SK-N-SH (cell line): ENCODE measurements at places on chromosomes 5 and 9. TPM values are rescaled to one million over a fixed set of nuclear protein-coding genes. Genes with fewer than 3 reads are reported as not detected.

GRCh38 chr5:72144762-72145161, 37.5 kb downstream of the MAP1B start:
- H3K4me3 ChIP-seq: no peak overlapping the region
- no peak for DNase-seq
- H3K27ac ChIP-seq: peak overlapping the region; percentile 41
- H3K27me3 ChIP-seq: no peaks in the 10 kb centered on the region

Gene ERP44
- polyA plus RNA-seq: 9.4 and 10.0 TPM in 2 replicates

DNA sequence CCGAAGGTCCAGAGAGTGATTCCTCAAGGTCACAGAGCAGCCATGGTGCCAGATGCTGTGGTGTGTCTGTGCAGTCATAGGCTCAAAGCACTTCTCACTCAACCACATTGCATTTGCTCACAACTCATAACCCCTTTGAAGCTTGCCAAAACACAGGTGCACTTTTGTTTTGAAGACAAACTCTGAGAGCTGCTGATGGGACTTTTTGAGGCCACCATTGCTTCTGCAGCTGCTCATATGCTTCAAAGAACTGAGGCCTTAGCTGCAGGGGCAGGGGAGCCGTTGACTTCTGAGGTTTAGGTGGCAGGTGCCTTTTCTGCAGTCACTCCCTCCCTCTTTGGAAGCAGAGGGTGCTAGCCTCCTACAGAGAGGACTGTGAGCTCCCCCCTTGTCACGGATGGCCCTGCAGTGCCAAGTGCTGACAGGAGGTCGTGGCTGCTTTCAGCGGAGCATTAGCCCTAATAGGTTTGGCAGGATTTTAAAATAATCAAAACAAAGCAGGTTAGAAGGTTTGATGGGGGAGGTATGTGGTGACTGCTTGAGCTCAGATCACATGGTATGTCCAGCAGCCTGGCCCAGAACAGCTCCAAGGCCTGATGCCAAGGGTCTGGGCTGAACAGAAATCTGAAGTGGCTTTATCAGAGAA, 232.1 kb downstream of the MAN2A1 start:
- no peaks in the 10 kb centered on the region for H3K36me3 ChIP-seq
- DNase-seq: no peak
- no peaks in the 10 kb centered on the region for H3K27me3 ChIP-seq

DNA sequence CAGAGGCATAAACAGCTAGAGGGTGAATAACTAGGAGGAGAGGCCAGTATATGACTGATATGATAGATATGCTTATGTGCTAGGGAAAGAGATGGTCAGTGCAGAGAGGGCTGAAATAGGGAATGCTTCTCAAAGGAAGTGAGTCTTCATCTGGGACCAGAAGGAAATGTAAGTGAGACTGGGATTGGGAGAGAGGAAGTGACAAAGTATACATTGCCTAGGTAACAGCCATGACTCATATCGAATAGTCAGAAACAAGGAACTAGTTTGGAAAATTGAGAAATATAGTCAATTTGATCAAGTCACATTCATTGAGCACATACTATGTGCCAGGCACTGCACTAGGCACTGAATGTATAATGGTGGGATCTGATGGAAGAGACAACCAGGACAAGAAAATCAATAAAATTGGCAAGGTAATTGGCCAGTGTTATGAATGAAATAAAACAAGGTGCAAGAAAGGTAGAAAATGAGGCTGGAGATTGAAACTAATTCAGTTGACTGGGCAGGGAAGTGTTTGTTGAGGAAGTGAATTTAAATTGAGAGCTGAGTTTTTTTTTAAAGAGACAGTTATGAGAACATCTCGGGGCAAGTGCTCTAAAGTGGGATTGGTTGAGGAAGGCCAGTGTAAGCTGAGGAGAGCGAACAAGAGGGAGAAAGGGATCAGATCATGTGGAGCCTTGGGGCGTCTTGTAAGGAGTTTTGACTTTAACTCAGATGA, 4.3 kb downstream of the ERAP2 start:
- no peaks in the 10 kb centered on the region for H3K36me3 ChIP-seq
- H3K4me1 ChIP-seq: no peaks in the 10 kb centered on the region; the same call in 1 of the 2 replicates
- no peak for DNase-seq
- no peaks in the 10 kb centered on the region for H3K27me3 ChIP-seq
- H3K4me3 ChIP-seq: no peak overlapping the region

DNA sequence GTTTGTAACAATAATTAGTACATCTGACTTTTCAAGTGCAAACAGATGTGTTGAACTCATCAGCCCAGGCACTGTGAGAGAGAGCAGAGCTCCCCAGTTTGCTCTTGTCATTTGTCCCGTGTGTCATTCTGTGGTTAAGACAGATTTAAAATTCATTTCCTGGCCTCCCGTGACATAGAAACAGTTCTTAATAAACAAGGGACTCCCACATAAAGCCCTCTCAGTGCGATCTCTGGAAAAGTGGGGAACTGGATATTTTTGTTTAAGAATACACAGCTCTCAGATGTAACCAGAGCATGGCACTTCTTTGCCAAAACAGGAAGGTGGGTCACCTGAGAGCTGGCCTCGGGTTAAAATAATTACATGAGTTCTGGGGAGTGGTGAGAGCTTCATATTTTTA, 58.6 kb downstream of the PRKACG start:
- H3K27me3 ChIP-seq: peaks cover 17% of the 10 kb centered on the region; the same call in 1 of the 2 replicates
- no peak for DNase-seq
- H3K36me3 ChIP-seq: no peaks in the 10 kb centered on the region
- H3K4me1 ChIP-seq: no peaks in the 10 kb centered on the region

Gene ANKRD31
- polyA plus RNA-seq: 0.05 and 0.06 TPM in 2 replicates

Gene PCDHGB3
- polyA plus RNA-seq: 0.53 and 0.63 TPM in 2 replicates

DNA sequence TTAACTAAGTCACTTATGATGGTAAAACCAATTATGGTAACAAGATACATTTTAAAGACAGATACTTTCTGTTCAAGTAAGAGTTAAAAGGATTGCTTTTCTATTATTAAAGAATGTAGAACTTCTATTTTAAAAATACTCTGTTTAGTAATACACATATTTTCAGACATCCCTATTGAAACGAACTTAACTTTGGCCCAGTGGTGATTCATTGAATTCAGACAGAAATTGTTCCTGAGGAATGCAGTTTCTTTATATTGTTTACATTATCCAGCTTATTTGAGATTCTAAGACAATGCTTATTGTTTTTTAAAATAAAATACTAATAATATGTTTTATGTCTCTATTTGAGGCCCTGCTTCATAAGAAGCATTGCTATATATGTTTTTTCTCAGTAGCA, 816.4 kb downstream of the SEMA5A start:
- H3K36me3 ChIP-seq: no peaks in the 10 kb centered on the region
- H3K27ac ChIP-seq: no peak overlapping the region
- no peak overlapping the region for H3K4me3 ChIP-seq
- H3K4me1 ChIP-seq: no peaks in the 10 kb centered on the region
- H3K27me3 ChIP-seq: no peaks in the 10 kb centered on the region
- DNase-seq: no peak

DNA sequence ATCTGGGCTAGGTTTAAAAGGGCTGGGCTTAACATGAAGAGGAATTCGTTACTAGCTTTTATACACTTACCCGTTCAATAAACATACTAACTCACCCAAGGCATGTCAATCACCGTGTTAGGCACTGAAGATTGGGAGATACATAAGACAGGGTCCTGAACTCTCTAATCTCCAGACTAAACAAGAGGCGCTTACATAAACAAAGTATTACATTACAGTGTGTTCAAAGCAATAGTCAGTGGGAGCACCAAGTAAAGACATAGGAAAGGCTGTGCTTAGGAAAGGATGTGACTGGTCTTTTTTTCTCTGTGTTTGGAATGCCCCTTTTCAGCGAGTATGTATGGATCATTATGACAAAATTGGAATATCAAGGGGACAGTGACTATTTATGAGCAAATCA, 203.6 kb upstream of the ADRA1B start:
- no peaks in the 10 kb centered on the region for H3K36me3 ChIP-seq
- no peaks in the 10 kb centered on the region for H3K4me1 ChIP-seq
- no peak overlapping the region for H3K4me3 ChIP-seq
- H3K27me3 ChIP-seq: no peaks in the 10 kb centered on the region

Gene PCDHB11
- 0.41 and 0.61 TPM in 2 replicates for polyA plus RNA-seq

Gene OR1L6
- polyA plus RNA-seq: not detected in 2 replicates

Gene CDKN2B-AS1
- 0.25 and 0.44 TPM in 2 replicates for polyA plus RNA-seq

Gene PALM2AKAP2
- 3.6 and 4.3 TPM in 2 replicates for polyA plus RNA-seq

GRCh38 chr5:177496727-177497291, 595 bp downstream of the PDLIM7 start:
- H3K27ac ChIP-seq: peak overlapping the region; percentile 80
- peak overlapping the region; percentile 83 for H3K4me3 ChIP-seq
- H3K36me3 ChIP-seq: peaks cover 18% of the 10 kb centered on the region
- DNase-seq: peak; percentile 83
- peaks cover 33% of the 10 kb centered on the region for H3K4me1 ChIP-seq

Gene IGIP
- polyA plus RNA-seq: 0.72 and 0.99 TPM in 2 replicates

Gene WWC1
- polyA plus RNA-seq: 15.2 and 16.9 TPM in 2 replicates

DNA sequence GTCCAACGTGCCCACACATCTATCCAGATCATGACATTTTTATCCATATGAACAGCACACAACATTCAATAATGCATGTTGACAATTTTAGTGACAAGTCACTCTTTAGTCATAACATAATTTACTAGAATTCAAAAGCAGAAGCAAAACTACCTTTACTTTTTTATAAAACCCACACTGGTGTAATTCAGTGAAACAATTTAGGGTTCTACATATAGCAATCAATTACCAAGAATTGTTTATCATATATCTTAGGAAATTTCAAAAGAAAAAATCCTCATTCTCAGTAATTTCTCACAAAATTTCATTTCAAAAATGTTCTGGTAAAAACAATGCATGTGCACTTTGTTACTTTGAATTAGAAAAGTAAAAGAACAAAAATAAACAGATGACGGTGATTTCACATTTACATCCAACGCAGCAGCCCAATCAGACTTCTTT, 12.6 kb downstream of the AUH start:
- H3K27ac ChIP-seq: no peak overlapping the region
- H3K4me1 ChIP-seq: no peaks in the 10 kb centered on the region
- DNase-seq: no peak
- no peak overlapping the region for H3K4me3 ChIP-seq
- H3K36me3 ChIP-seq: peaks cover 5% of the 10 kb centered on the region; the same call in 1 of the 2 replicates
- no peaks in the 10 kb centered on the region for H3K27me3 ChIP-seq

- no peaks in the 10 kb centered on the region for H3K36me3 ChIP-seq
- H3K27ac ChIP-seq: no peak overlapping the region
- no peaks in the 10 kb centered on the region for H3K27me3 ChIP-seq
- DNase-seq: no peak
- H3K4me3 ChIP-seq: no peak overlapping the region
Observed at GRCh38 chr9:79149585-79149984, 422.2 kb upstream of the TLE4 start.

DNA sequence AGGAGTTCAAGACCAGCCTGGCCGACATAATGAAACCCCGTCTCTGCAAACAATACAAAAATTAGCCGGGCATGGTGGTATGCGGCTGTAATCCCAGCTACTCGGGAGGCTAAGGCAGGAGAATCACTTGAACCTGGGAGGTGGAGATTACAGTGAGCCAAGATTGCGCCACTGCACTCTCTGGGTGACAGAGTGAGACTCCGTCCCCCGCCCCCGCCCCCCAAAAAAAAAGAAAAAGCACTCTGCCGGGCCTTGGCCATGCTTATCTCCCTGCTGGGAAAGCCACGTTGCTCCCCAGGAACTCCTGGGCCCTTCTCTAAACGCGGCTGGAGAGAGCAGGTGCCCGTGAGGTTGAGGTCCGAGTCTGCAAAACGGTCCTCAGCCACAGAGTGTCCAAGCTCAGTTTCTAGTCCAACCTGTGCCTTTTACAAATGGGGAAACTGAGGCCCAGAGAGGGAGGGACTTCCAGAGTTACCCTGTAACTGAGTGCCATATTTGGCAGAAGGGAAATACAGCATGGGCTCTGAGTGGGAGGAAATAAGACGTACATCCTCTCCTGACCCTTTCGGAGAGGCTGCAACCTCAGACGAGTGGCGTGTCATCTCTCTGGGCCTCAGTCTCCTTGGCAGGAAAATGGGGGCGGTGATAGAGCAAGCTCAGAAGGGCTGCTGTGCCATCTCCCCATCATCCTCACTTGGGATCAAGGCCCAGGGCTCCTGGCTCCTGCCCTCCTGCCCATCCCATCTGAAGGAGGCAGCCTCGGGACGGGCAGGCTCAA, 6.6 kb upstream of the PHYHD1 start:
- H3K4me1 ChIP-seq: no peaks in the 10 kb centered on the region; the same call in 1 of the 2 replicates
- H3K27ac ChIP-seq: no peak overlapping the region
- no peaks in the 10 kb centered on the region for H3K27me3 ChIP-seq
- H3K36me3 ChIP-seq: peaks cover 4% of the 10 kb centered on the region
- no peak for DNase-seq
- no peak overlapping the region for H3K4me3 ChIP-seq

GRCh38 chr5:67198917-67199316, 2.3 kb upstream of the CD180 start:
- no peak for DNase-seq
- no peaks in the 10 kb centered on the region for H3K36me3 ChIP-seq

- H3K36me3 ChIP-seq: no peaks in the 10 kb centered on the region; the same call in 1 of the 2 replicates
- DNase-seq: peak; percentile 3
- no peaks in the 10 kb centered on the region for H3K27me3 ChIP-seq
- no peak overlapping the region for H3K27ac ChIP-seq
- no peaks in the 10 kb centered on the region for H3K4me1 ChIP-seq
Observed at GRCh38 chr9:28073270-28073669, 500.0 kb upstream of the C9orf72 start.

DNA sequence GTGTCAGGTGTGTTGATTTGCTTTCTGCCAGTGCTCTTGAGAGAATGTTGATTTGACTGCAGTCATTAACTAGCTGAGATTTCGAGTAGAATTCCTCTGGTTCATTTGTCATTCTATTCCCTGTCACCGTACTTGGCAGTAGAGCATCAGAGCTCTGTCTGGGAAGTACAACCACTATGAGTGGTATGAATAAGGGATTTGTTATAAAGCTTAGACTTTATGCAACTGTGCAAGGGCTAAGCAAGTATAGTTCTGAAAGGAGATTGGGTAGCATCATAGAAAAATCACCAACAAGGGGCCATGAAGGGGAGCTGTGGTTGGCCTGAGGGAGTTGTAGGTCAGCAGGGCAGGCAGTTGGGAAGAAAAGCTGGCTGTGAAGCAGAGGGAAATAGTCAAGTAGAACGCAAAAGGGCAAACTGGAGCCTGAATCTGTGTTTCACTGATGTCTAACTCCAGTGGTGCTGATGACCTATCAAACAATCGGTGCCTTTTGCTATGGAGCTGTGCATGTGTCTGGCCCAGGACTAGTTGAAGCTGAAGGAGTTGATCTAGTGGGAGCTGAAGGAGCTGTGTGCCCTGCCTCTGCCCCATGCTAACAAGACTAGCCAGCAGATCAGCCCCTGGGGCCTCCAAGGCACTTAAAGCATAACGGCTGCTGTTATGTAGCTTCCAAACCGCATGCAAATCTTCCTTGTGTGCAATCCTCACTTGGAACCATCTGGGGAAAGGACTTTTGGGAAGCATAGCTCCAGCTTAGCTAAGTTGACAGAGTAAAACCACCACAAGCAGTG, 110.0 kb downstream of the SLC28A3 start:
- DNase-seq: no peak
- H3K36me3 ChIP-seq: no peaks in the 10 kb centered on the region
- H3K4me3 ChIP-seq: no peak overlapping the region
- no peaks in the 10 kb centered on the region for H3K27me3 ChIP-seq
- H3K27ac ChIP-seq: no peak overlapping the region

- H3K36me3 ChIP-seq: no peaks in the 10 kb centered on the region
- H3K4me3 ChIP-seq: no peak overlapping the region
Observed at GRCh38 chr5:35185518-35185917, 44.8 kb downstream of the PRLR start.
